ENCODE measurements at places on chromosomes 12 and 14. TPM values are rescaled to one million over a fixed set of nuclear protein-coding genes. Genes with fewer than 3 reads are reported as not detected.
A peak's percentile ranks its signal among the peaks of the same experiment; 100 is the strongest.

- DNase-seq, result no peak
These were observed 195.4 kb upstream of the ARHGAP5 start for GRCh38 chr14:31881531-31882310.

- peak; percentile 68 for DNase-seq
These were observed 54.5 kb upstream of the FRS2 start for GRCh38 chr12:69415471-69416275.

DNA sequence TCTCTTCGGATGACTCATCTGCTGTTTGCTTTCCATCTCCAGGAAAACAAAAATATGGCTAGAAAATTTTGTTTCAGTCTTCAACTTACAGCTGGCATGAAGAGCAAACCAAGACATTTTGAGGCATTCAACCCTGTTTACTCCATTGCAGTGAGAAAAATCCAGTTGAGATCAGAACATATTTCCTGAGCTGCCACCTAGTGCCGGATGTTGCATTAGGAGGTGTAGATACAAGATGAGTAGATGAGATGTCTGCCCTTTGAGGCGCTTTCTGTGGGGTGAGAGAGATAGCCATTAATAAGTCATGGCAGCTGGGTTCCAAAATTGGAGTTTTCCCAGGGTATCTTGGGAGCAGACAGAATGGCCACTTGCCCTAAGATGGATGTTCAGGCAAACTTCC is 171.1 kb downstream of the PRKCH start:
- no peak for DNase-seq

GRCh38 chr12:58633479-58633878 is 286.8 kb downstream of the LRIG3 start:
- no peak for DNase-seq

- DNase-seq, result no peak
These were observed 418 bp downstream of the AMN1 start for GRCh38 chr12:31728289-31728916.

- no peak for DNase-seq
These were observed 57.9 kb downstream of the TXNDC16 start for GRCh38 chr14:52494444-52494843.

- no peak for DNase-seq
These were observed 10.2 kb downstream of the TPCN1 start for GRCh38 chr12:113231235-113232088.

DNA sequence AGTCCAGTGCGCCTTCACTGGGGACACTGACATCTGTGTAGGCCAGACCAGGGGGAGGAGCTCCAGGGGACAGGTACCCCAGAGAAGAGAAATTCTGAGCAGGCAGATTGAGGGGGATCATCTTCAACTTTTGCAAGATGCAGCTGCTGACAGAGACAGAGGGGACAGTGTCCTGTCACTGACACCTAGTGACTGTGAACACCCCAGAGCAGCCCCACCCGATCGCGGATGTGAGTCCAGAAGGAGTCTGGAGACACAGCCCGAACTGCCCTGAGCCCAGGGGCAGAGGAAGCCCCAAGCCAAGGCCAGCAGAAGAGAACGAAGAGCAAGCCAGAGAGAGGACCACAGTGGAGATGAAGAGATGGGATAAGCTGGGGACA is 21.7 kb upstream of the LRTM2 start:
- DNase-seq, result peak; percentile 55

- DNase-seq, result no peak
These were observed 26.5 kb downstream of the MANSC1 start for GRCh38 chr12:12323591-12323990.

DNA sequence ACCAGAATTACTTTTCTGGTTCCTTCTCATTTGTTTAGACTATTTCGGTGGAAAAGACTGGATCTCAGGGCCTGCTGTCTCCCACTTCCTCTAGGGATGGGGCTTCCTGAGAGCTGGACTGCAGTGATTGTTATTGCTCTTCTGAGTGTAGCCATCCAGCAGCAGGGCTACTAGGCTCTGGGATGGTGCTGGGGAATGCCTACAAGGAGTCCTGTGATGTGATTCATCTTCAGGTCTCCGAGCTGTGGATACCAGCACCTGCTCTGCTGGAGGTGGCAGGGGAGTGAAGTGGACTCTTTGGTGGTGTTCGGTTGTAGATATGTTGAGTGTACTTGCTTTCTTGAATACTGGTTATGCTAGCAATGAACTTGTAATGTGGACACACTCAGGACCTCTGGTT is 42.7 kb downstream of the AEBP2 start:
- DNase-seq, result no peak

- DNase-seq, result no peak
These were observed 2.2 kb downstream of the ENDOU start for GRCh38 chr12:47722941-47723631.

GRCh38 chr14:99233222-99234035 is 38.6 kb downstream of the BCL11B start:
- no peak for DNase-seq

DNA sequence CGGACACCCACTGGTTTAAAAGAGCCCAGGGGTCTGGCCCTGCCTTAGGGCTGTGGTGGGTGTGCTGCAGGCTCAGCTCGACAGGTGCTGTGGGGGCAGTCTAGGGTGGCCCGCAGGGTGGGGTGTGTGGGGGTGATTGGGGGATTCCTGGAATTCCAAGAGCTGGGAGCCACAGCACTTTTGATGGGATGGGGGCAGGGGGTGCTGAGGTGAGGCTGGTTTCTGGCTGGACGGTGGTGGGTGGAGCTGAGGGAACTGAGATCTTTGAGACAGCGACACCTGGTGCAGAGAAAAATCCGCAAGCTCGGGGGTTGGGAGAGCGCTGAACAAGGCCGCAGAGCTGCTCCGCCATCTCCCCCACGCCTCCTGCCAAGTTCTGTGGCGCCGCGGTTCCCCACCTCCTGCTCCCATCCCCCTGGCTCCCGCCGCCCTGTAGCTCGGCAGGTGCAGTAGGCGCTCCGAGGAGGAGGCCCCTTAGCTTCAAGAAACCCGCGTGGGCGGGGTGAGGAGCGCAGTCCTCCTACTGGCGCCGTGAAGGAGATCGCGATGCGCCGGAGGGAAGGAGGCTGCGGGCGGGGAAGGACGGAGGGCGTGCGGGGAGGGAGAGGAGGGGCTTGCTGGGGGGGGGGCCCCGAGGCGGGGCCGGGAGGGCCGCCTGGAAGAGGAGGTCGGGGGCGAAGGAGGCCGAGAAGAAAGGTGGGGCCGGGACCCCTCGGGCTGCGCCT is 1.3 kb upstream of the TEDC1 start:
- DNase-seq, result peak; percentile 89

- peak; percentile 87 for DNase-seq
These were observed 446 bp upstream of the ZNF641 start for GRCh38 chr12:48351022-48351708.

BCL11B gene
- total RNA-seq, result 0.43 TPM

HPD gene
- total RNA-seq, result 1.3 TPM

LRP10 gene
- 144 TPM for total RNA-seq

COL2A1 gene
- total RNA-seq, result not detected

HCAR2 gene
- total RNA-seq, result 0.79 TPM

AKAP6 gene
- total RNA-seq, result 117 TPM

SMCO2 gene
- total RNA-seq, result not detected
